ENCODE measurements at places on chromosomes 2 and 18. TPM values are rescaled to one million over a fixed set of nuclear protein-coding genes. Genes with fewer than 3 reads are reported as not detected.

- H3K4me3 ChIP-seq = no peak overlapping the region
- no peaks in the 10 kb centered on the region for H3K36me3 ChIP-seq
- no peaks in the 10 kb centered on the region for H3K4me1 ChIP-seq
- DNase-seq = no peak
These were observed 14.8 kb upstream of the CWC22 start for GRCh38 chr2:180021850-180022249.

DNA sequence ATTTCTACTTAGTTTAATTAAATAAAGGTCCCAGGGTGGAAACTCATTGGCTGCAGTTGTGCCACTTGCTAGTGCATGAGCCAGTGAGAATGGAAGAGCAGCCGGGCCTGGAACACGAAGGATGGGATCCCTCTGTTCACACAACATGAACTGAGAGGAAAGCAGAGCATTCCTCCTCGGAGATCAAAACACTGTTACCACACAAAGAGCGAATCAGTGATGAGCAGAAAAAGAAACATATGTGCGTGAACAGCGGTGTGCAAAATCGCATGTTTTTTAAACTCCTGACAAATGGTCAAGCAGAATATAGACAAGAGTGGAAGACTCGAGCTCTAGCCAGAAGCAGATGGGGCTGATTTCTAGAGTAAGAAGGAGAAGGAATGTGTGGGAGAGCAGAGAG is 28.4 kb upstream of the ANKRD44 start:
- no peaks in the 10 kb centered on the region for H3K27me3 ChIP-seq
- H3K4me3 ChIP-seq = no peak overlapping the region
- H3K36me3 ChIP-seq = no peaks in the 10 kb centered on the region
- H3K4me1 ChIP-seq = no peaks in the 10 kb centered on the region
- no peak for DNase-seq
- no peak overlapping the region for H3K27ac ChIP-seq

Gene HDHD2
- 22.3 TPM for total RNA-seq

GRCh38 chr18:59011786-59012185 is 127.9 kb upstream of the SEC11C start:
- no peak overlapping the region for H3K27ac ChIP-seq
- H3K36me3 ChIP-seq = no peaks in the 10 kb centered on the region
- H3K27me3 ChIP-seq = no peaks in the 10 kb centered on the region

- H3K36me3 ChIP-seq = no peaks in the 10 kb centered on the region
- H3K27me3 ChIP-seq = no peaks in the 10 kb centered on the region
- no peak for DNase-seq
- H3K4me3 ChIP-seq = no peak overlapping the region
These were observed 130.0 kb downstream of the FMNL2 start for GRCh38 chr2:152464851-152465470.

- H3K36me3 ChIP-seq = no peaks in the 10 kb centered on the region
- peaks cover 17% of the 10 kb centered on the region for H3K4me1 ChIP-seq
- peak; percentile 19 for DNase-seq
- no peak overlapping the region for H3K4me3 ChIP-seq
These were observed 36.6 kb upstream of the STAT1 start for GRCh38 chr2:191050640-191050987.

Gene DAPL1
- total RNA-seq = not detected

Gene RTKN
- 66.1 TPM for total RNA-seq

Gene IL36G
- 0.20 TPM for total RNA-seq

- no peak overlapping the region for H3K27ac ChIP-seq
- no peaks in the 10 kb centered on the region for H3K27me3 ChIP-seq
- H3K4me3 ChIP-seq = no peak overlapping the region
- no peak for DNase-seq
These were observed 454.6 kb upstream of the TRIB2 start for GRCh38 chr2:12261986-12262680.

DNA sequence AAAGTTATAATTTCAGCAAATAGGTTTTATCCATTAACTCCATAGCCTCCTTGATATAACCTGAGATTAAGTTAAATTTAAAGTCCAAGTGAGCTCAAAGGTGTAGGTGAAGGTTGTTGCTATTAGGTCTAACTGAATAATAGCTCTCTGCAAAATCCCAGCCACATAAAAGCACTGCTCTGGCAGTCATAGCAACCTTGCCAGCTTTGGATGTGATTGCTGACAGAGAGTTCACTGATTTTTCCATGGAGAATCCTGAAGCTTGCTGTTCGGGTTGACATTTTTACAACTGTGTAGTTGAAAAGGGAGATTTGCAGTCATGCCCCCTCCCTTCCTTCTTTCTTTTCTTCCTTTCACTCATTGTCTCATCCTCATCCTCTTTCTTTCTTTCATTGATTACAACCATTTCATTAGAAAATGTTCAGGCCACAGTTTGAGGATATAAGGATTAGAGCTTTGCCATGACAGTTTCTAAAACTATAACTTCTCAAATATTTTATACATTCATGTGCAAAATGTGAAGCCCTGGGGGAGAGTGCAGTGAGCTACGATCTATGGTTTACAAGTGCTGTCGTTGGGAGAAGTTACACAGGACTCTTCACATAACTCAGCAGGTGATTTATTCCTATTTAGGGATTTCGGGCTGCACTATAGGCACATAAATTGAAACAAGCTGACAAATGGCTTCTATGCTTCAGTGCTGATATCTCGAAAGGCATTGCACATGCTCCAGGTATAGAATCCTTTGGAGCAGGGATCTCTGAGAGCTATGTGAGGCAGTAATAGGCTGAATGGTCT is 193.8 kb downstream of the LRRTM4 start:
- H3K36me3 ChIP-seq = no peaks in the 10 kb centered on the region
- no peak for DNase-seq
- H3K27me3 ChIP-seq = no peaks in the 10 kb centered on the region
- no peak overlapping the region for H3K4me3 ChIP-seq
- H3K27ac ChIP-seq = no peak overlapping the region

GRCh38 chr2:11466307-11467128 is 557 bp upstream of the E2F6 start:
- H3K27me3 ChIP-seq = no peaks in the 10 kb centered on the region
- no peak for DNase-seq
- H3K4me3 ChIP-seq = peak overlapping the region; percentile 52
- H3K4me1 ChIP-seq = peaks cover 14% of the 10 kb centered on the region
- H3K36me3 ChIP-seq = no peaks in the 10 kb centered on the region

DNA sequence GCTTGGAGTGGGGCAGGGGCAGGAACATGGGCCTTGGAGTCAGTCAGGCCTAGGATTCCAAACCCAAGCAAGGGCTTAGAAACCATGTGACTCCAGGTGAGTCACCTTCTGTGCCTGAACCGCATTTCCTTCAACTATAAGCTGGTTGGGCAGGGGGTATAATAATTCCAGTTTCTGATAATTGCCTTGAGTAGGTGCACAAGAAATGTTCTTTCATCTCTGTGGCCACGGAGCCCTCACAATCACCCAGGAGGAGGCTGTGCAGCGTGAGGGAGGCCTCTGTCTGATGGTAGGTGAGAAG is 112.1 kb upstream of the HAAO start:
- H3K4me1 ChIP-seq = peaks cover 48% of the 10 kb centered on the region
- no peak overlapping the region for H3K27ac ChIP-seq
- H3K4me3 ChIP-seq = no peak overlapping the region
- DNase-seq = no peak

DNA sequence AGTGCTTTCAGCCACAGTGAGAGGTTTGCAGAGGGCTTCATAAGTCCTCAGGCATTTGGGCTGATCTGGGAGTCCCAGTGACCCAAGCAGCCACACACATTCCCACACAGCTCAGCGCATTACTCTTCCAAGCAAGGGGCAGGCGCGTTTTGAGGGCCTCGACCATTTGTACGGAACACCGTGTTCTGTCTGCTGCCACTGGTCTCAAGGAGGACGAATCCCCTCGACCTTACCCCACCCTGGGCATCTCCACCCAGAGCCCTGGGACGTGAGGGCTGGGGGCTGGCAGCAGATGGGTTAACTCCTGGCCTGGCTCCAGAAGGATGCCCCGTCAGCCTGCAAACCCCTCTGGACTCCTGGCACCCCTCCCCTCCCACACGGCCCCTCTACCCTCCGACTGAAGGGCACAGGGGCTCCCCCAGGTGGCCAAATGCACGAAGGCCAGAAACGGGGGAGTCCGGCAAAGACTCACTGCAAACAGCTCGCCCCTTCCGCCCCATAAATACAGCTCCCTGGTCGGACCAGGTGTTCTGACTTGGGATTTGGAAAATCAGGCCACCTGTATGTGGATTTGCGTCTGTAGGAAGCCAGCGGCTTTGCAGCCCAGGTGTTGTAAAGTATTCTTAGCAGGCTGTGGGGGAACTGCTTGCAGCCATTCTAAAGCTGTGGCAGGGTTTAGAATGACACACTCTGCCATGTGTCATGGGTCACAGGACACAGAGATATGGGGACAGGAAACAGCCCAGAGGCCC is 33.6 kb upstream of the PTMA start:
- H3K4me1 ChIP-seq = peaks cover 38% of the 10 kb centered on the region
- H3K27me3 ChIP-seq = no peaks in the 10 kb centered on the region
- H3K27ac ChIP-seq = peak overlapping the region; percentile 89
- no peaks in the 10 kb centered on the region for H3K36me3 ChIP-seq
- peak; percentile 86 for DNase-seq
- no peak overlapping the region for H3K4me3 ChIP-seq

DNA sequence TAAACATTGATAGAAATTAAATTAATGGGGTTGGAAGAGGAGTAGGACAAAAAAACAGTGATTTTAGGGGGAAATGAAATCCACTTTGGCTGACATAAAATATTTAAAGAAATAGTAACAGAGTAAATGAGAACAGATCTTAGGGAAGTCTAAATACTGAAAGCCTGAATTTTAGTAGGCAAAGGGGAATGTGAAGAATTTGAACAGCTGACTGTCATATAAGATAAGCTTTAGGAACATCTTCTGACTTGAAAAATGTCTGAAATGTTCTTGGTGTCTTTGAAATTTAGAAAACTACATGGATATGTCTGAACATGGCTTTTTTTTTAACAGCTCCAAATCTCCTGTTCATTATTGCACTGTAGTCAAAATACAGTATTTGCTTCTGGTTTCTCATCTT is 150.3 kb downstream of the CALCRL start:
- DNase-seq = no peak
- H3K27me3 ChIP-seq = no peaks in the 10 kb centered on the region
- H3K4me1 ChIP-seq = peaks cover 4% of the 10 kb centered on the region
- H3K36me3 ChIP-seq = no peaks in the 10 kb centered on the region
- H3K4me3 ChIP-seq = no peak overlapping the region

GRCh38 chr18:63534615-63535014 is 7.6 kb upstream of the SERPINB12 start:
- no peak for DNase-seq
- no peaks in the 10 kb centered on the region for H3K36me3 ChIP-seq
- no peak overlapping the region for H3K4me3 ChIP-seq

- no peak for DNase-seq
- H3K4me1 ChIP-seq = no peaks in the 10 kb centered on the region
- H3K36me3 ChIP-seq = no peaks in the 10 kb centered on the region
- no peak overlapping the region for H3K27ac ChIP-seq
These were observed 42.0 kb downstream of the CCDC148 start for GRCh38 chr2:158414538-158414937.

Gene HOXD4
- total RNA-seq = 0.70 TPM

DNA sequence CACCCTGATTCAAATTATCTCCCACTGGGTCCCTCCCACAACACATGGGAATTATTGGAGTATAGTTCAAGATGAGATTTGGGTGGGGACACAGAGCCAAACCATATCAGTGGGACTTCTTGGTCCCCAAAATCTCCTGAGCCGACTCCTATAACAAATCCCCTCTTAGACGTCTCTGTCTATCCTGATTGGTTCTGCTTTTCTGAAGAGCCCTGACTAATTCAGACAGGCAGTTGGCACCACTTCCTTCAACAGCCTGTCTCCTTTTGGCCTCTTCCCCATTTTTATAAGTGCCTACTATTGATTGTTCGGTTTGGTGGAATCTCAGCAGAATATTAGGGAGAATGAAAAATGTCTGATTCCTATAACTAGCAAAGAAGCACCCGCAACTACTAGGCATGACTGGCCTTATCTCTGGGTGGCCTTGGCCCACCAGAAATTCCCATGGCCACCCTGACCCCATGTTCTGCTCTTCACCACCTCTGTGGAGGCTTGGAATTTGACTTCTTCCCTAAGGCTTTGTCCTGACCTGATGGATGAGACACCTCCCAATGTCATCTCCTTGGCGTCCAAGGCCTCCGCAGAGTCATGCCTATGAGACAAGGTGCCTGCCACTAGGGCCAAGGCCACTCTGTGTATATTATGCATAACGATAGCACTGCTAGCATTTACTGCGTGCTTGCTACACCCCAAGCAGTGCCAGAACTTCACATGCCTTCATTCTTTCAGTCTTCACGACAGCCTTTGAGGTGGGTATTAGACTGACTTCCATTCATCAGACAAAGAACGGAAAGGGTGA is 218.9 kb upstream of the COPS8 start:
- H3K36me3 ChIP-seq = no peaks in the 10 kb centered on the region
- no peak overlapping the region for H3K4me3 ChIP-seq
- no peak overlapping the region for H3K27ac ChIP-seq
- H3K27me3 ChIP-seq = no peaks in the 10 kb centered on the region

DNA sequence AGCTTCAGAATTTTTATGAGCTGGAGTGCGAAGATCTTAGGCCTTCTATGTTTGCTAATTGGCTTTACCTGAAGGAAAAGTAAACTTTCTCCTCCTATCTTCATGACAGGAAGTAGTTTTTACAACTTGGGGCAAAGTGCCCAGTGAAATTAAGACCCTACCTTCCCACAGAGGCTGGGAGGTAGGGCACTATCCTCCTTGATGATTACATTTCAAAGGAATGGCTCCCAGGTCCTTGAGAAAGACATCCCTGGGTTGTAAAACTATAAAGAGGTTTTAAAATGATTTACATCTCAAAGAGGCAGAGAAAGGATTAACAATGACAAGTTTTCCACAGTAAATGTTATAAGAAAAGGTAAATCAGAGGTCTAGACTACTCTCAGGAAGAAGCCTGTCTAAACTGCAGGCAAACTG is 155.8 kb downstream of the CDH7 start:
- H3K4me3 ChIP-seq = no peak overlapping the region
- peak overlapping the region; percentile 47 for H3K27ac ChIP-seq
- H3K27me3 ChIP-seq = no peaks in the 10 kb centered on the region

DNA sequence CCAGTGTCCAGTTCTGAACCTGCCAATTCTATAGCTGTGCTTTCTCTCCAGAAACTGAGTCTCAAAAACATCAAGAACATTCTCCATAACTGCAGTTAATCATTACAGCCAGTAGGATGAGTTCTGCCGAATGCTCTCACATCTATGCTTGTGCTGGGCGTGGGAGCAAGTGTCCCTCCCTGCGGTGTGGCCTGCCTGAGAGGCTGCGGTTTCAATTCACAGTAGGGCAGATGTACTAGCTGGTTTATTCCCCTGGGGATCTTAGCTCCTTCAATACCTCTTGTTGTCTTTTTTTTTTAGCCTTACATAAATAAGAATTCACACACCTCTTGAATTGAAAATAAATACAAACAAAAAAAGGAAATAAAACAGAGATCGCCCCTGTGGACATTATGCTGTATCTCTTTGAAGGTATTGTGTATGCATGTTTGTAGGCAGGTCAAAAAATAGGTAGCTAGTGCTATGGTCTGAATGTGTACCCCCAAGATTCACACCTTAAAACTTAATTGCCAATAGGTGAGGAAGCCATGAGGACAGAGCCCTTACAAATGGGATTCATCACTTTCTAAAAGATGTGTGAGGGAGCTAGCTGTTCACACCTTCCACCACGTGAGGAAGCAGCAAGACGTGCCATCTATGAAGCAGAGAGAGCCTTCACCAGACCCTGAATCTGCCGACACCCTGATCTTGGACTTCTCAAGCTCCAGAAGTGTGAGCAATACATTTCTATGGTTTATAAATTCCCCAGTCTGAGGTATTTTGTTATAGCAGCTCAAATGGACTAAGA is 74.3 kb downstream of the BCL2L11 start:
- no peaks in the 10 kb centered on the region for H3K27me3 ChIP-seq
- H3K27ac ChIP-seq = no peak overlapping the region
- no peaks in the 10 kb centered on the region for H3K36me3 ChIP-seq
- H3K4me3 ChIP-seq = no peak overlapping the region
- H3K4me1 ChIP-seq = peaks cover 3% of the 10 kb centered on the region
- peak; percentile 48 for DNase-seq
